Left lobe of liver (tissue), 2 donors: ENCODE measurements at places on chromosomes 4 and X.

DNA sequence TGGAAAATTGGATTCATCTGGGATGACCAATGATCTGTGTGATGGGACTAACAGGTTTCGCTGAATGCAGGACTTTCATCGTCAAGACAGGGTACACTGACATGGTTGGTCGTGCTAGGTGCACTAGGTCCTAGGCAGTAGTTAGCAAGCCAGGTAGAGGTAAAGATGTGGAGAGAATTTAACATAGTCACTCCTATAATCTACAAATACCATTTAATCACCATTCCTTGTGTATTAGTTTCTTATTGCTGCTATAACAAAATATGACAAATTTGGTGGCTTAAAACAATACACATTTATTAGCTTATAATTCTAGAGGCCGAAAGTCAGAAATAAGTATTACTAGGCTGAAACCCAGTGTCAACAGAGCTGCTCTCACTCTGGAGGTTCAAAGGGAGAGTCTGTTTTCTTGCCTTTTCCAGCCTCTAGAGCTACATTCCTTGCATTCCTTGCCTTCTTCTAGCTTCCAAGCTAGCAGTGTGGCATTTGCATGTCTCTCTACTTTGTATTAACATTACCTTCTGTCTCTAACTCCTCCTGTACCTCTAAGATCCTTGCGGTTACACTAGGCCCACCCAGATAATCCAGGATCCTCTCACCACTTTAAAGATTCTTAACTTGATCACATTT is 98.7 kb upstream of the GRIA3 start:
- no peak for DNase-seq

- DNase-seq = no peak
These were observed 34.4 kb downstream of the ARHGEF38 start for GRCh38 chr4:105586638-105587328.

- no peak for DNase-seq
These were observed 24.0 kb downstream of the HOPX start for GRCh38 chr4:56657128-56657527.

GRCh38 chr4:33187035-33187434 is 2466.9 kb downstream of the PCDH7 start:
- DNase-seq = no peak

DNA sequence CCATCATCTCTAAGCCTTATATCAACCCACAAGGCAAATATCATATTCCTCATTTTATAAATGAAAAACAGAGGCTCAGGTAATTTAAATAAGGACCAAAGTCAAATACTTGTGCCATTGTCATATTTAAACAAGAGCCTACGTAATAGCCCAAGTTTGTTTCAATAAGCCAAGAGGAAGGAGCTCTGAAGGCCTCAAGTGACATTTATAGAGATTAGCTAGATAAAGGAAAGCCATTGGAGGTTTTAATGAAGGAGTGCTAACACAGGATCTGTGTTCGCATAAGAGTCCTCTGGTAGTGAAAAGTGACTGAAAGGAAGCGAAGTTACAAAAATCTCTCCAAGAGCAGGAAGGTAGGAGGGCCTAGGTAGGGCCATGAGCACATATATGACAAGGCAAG is 384.9 kb upstream of the NOCT start:
- no peak for DNase-seq

GRCh38 chrX:154409222-154409871 is at the start of gene DNASE1L1:
Gene DNASE1L1, minus strand, starts transcription at chrX:154409254. Its CDS starts 3,686 bp downstream, at chrX:154405568.
- peak; percentile 60 for DNase-seq

GRCh38 chr4:85492336-85492735 is 17.4 kb downstream of the ARHGAP24 start:
- DNase-seq = no peak

GRCh38 chr4:2936773-2937145 is 26.4 kb downstream of the NOP14 start:
- DNase-seq = peak; percentile 47

DNA sequence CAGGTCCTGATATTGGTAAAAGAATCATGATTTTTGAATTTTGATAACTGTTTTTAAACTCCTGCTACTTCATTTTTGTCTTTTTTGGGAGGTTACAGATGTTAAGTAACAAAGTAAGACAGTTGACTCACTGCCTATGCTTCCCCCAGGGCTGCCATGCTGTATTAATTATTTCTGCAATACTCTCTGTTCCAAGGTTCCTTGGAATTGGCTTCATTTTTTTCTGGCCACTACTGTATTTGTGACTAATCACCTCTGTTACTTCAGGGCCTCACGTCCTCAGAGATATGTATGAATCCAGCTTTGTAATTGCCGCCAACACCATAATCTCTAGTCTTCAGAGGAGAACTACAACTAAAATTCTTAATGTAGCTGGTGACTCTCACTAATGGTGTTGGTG is 1729.3 kb downstream of the C4orf33 start:
- no peak for DNase-seq

- no peak for DNase-seq
These were observed 67.3 kb upstream of the DDIT4L start for GRCh38 chr4:100257567-100257966.

- DNase-seq = no peak
These were observed 91.5 kb downstream of the PPP2R2C start for GRCh38 chr4:6380746-6381410.

DNA sequence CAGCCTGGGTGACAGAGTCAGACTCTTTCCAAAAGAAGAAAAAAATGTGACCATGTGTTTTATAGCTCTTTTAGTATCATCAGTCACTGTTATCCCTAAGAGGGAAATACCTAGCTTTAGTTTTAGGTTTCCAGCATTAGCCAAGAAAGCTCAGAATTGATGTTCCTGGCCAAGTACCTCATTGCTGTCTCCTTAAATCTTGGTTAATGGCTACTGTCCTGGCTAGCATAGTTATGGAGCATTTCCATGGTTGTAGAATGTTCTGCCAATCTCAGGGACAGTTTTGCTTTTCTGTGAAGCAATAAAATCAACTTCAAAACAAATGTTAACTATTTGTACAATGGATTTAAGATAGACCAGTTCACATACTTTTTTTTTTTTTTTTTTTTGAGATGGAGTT is 74.4 kb downstream of the HTT start:
- no peak for DNase-seq
